Common myeloid progenitor, CD34-positive (primary cell): ENCODE measurements at places on chromosomes 6 and 20.

DNA sequence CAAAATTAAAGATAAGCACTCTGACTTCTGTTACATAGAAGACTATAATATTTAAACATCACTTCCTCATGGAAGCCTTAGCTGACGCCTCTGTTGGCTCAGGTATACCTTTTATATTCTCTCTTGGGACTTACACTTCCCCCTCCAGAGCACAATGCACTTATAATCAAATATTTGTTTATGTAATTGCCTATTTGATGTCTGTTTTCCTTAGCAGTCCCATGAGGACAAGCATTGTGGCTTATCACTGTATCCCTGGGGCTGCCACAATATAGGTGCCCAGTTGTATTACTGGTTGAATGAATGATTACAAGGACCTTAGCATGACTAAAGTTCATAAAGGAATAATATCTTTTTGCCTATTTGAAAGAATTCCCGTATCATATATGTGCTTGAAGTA lies 186.7 kb upstream of the VGLL2 start:
- DNase-seq, result no peak

- DNase-seq, result no peak
Observed at GRCh38 chr6:129732034-129732433, 22.1 kb upstream of the ARHGAP18 start.

- no peak for DNase-seq
Observed at GRCh38 chr6:43248791-43249190, 5.5 kb downstream of the TTBK1 start.

DNA sequence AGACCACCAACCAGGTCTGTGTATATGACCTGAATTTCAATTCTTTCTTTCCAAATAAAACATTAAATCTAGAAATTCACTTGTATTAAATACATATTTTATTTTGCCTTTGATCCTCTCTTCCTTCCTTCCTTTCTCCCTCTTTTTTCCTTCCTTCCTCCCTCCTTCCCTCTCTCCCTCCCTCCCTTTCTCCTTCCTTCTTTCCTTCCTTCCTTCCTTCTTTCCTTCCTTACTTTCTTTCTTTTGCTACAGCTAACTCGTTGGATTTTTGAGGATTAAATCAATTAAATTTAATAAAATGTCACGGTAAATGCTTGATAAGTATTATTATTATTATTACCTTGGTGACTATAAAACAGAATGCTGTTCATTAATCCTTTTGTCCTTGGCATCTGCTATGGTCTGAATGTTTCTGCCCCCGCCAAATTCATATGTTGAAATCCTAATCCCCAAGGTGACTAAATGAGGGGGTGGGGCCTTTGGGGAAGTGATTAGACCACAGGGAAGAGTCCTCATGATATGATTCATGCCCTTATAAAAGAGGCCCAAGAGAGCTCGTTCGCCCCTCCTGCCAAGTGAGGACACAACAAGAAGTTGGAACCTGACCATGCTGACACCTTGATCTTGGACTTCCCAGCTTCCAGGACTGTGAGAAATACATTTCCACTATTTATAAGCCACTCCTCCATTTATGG lies 67.6 kb upstream of the BTBD3 start:
- DNase-seq, result peak; percentile 2
